CD14-positive monocyte (primary cell): ENCODE measurements at places on chromosomes 11 and 22.

DNA sequence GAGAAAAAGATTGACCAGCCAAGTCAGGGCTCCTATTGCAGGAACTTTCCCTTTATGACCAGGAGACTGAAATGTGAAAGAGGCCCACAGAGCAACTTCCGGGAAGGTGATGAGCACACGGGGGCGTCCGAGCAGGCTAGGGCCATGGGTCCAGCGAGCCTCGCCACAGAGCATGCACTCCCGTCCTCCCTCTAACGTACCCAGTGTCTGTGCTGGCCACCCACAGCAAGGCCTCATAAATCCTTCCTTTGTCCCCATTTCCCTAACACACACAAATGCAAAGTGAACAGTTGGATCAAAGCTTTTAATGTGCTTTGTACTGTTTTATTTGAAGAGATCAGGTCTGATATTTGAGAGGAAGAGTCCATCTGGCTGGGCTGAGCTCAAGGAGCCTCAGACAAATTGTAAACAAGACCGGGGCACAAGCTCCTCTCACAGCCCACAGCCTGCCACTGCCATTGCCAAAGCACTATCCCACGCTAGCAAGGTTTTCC, 44.3 kb downstream of the BLID start:
- DNase-seq: no peak

DNA sequence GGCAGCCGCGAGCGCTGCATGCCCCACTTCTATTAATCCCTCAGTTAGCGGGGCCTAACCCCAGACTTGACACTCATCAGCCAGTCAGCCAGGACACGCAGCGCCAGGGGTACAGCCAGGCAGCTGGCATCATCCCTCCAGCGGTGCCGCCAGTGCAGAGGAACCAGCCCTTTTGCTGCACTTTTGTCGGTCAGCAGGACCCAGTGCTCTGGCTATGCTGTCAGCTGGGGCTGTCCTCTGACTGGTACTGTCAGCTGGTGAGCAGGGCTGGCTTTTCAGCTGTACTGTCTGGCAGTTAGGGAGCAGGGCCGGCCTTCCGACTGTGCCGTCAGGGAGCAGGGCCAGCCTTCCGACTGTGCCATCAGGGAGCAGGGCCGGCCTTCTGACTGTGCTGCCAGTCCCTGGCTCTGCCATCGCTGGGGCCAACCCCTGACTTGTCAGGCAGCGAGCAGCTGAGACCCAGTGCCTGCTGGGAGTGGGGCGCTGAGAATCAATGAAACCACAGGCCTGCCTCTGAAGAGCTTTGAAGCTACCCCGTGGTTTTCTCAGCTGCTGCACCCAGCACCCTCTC, 115.4 kb downstream of the KIAA1671 start:
- DNase-seq: no peak

GRCh38 chr11:9601037-9601875, 27.8 kb downstream of the WEE1 start:
- DNase-seq: peak; percentile 81

DNA sequence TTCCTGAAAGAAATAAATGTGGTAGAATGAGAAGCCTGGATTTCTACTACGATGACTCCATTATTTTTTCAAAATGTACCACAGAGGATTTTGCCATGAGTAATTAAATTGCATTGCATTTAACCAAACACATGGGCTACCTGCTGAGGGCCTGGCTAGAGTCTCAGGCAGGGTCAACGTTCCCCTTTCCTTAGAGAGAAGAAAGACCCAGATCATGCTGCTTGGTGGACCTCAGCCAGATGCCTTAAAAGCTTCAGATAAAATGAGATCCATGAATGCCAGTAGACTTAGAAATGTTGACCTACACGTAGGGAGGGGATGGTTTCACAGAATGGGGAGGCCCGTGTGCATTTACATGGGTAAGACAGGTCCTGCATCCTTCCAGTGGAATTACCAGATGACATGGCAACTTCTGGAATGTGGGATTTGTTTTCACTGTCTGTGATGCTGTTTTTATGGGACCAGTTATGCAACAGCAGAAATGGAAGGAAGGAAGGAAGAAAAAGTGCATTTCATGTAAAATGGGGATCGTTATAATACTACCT, 1069.4 kb downstream of the NTM start:
- no peak for DNase-seq

- DNase-seq: no peak
Observed at GRCh38 chr22:33076343-33076742, 18.2 kb upstream of the SYN3 start.

GRCh38 chr22:35863432-35863831, 145.8 kb downstream of the APOL5 start:
- DNase-seq: no peak

GRCh38 chr22:43152357-43153071, 1.2 kb downstream of the TSPO start:
- DNase-seq: no peak

GRCh38 chr11:2797741-2798361, 87.7 kb downstream of the CDKN1C start:
- DNase-seq: no peak

- DNase-seq: peak; percentile 11
Observed at GRCh38 chr11:2778630-2779498, 79.1 kb upstream of the KCNQ1OT1 start.

- no peak for DNase-seq
Observed at GRCh38 chr22:47610764-47611163, 848.3 kb downstream of the TBC1D22A start.

DNA sequence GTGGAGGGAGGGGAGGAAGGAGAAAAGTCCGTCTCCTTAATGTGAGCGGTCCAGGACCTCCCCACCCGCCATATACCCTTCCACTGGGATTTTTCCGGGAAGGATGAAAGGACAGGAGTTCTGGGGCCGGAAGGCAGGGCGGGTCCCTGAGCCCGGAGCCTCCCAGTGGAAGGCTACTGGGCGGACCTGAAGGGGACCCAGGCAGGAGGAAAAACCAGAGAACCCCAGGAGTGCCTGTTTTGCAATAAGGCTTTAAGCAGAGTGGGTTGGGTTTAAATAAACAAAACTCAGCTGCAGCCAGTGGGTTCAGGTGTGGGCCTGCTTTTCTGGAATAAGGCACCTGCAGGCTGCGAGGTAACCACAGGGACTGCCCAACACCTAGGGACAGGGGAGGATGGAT, 1.7 kb upstream of the CELSR1 start:
- DNase-seq: no peak

DNA sequence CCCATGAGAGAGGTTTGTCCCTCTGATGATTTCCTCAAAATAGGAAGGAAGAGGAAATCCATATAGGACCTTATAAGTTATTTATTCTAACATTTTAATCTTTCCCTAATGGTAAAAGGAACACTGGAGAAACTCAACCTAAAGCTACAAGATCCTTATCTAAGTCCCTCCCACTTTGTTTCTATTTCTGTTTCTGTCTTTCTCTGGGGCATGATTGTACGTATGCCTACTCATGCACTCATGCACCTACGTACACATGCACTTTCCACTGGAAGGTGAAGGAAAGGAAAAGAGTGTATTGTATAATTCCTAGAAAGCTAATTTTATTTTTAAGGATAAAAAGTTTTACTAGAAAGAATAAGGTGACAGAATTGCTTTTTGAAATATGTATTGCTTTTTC, 125.0 kb downstream of the RAB38 start:
- DNase-seq: no peak

GRCh38 chr22:37326726-37327125, 44.4 kb downstream of the CYTH4 start:
- no peak for DNase-seq

- DNase-seq: no peak
Observed at GRCh38 chr11:111086058-111086457, 159.5 kb upstream of the POU2AF2 start.

DNA sequence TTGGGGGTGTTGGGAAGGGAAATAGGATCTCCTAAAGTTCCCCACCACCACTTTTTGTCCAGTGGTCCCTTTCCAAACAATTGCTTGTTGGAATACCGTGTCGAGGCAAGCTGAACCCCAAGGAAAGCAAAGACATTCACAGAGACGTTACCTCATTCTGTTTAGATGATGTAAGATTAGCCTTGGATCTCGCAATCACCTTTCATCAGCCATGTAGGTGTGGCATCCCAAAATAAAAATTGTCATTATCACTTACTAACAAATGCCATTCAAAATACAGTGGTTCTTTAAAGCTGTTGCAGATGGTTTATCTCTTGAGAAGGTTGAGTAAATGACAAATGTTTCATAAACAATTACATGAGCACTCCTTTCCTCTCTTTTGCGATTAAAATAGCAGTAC, 86.5 kb upstream of the SLC25A18 start:
- DNase-seq: peak; percentile 23

DNA sequence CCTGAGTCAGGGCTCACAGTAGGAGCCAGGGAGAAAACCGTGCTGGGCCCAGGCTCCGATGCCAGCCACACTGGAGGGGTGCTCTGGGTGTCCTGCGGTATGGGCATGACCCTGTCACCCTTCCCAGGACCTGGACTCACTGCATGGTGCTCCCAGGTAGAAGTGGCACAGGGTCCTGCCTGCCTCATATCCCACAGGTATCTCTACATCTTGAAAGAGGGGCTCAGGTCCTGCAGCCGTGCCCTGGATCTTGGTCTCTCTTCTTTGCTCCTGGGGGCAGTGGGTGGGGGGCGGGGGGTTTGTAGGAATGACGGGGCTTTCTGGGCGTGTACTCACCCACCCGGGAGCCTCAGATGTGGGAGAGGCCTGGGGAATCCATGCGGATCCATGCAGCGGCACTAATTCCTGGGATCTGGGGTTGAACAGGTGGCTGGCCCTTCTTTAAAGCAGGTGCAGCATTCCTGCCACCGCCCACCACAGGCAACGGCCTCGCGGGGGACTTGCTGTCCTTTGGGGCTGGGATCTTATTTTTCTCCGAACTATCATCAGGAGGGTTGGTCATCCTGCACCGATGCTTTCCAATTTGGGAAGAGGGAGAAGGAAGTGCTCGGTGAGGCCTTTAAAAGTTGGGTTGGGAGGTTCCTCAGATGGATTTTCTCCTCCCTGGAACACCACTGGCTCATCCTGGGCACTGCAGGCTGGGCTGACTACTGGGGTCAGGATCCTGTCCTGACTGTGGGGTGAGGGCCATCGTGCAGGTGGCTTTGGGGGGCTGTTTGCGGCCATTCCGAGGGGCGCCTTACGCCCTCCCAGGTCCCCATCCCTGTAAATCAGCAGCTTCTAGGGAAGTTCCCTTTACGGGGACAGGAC, 886.4 kb downstream of the BRD1 start:
- no peak for DNase-seq
